ENCODE measurements at places on chromosomes 16 and 17. TPM values are rescaled to one million over a fixed set of nuclear protein-coding genes. Genes with fewer than 3 reads are reported as not detected.

The UTP4 gene
- total RNA-seq = 19.0 TPM

The COPZ2 gene
- total RNA-seq = 45.2 TPM

GRCh38 chr16:29727452-29727851 lies 18.3 kb downstream of the C16orf54 start:
- no peak for DNase-seq

- no peak for DNase-seq
Observed at GRCh38 chr16:17440131-17440530, 30.6 kb downstream of the XYLT1 start.

DNA sequence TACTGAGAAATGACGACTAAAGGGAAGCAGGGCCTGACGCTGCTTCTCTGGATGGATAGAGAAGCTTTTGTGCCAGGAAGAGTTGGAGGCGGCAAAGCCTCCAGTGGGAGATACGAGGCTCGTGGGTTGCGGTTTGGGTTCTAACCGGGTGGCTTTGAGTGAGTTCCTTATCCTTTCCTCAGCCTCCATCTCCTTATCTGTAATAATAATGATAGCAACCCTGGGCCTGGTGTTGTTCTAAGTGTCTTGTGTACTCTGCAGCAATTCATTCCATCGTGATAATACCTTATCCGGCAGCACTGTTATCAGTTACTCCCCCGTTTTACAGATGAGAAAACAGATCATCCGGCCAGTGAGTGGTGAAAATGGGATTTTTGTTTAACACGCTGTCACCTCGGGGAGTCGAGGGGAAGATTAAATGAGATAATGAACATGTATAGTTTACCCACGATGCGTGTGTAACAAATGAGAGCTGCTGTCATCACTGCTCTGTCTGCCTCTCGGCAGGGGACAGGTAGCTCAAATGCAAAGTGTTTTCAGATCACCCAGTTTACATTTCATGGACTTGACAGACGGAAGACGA lies 52.0 kb upstream of the LHX1 start:
- DNase-seq = no peak

GRCh38 chr16:87860553-87861299 lies 8.6 kb downstream of the SLC7A5 start:
- DNase-seq = no peak

DNA sequence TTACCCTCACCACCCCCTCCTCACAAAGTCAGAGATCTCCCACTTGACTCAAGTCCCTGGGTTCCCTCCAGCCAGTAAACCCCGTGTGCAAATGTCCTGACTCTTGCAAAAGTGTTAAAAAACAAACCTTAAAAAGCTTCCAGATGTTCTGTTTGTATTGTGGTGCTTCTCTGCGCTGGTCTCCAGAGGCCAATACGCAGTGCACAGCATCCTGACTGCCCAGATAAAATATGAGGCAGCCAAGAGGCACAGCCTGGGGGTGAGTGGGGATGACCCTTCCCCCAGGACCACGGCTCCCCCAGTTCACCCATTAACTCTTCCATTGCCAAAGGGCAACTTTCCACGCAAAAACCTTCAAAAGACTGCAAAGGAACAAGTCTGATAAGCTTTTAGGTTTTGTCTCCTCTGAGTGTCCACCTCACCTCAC lies 291.8 kb downstream of the SOX9 start:
- no peak for DNase-seq

- DNase-seq = no peak
Observed at GRCh38 chr16:15544405-15544804, 98.5 kb downstream of the MARF1 start.

Data from urinary bladder (tissue), 4 donors.